Caco-2 (cell line): ENCODE measurements at places on chromosomes 2 and 18.

DNA sequence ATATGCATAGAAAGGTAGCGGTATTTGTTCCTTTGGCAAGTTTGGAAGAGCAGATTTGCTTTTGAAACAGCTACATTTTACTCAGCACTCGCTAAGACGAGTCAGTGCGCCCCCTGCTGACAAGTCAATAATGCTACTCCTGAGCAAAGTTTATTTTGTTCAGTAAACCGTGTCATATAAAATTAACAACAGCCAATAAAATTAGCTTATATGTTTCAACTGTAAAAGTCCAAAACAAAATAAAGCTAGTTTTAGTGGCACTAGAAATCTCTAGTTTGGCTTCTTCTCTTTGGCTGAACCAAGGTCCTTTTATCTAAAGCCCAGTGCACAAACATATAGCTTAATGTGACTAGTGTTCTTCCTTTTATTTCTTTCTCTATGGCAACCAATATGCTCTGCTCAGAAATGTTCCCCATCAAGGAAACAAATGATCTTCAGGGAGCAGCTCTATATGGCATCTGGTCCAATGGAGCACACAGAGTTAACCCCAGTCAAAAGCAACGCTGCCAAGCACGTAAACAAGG lies 4.2 kb upstream of the POU3F3 start:
- DNase-seq, result no peak

DNA sequence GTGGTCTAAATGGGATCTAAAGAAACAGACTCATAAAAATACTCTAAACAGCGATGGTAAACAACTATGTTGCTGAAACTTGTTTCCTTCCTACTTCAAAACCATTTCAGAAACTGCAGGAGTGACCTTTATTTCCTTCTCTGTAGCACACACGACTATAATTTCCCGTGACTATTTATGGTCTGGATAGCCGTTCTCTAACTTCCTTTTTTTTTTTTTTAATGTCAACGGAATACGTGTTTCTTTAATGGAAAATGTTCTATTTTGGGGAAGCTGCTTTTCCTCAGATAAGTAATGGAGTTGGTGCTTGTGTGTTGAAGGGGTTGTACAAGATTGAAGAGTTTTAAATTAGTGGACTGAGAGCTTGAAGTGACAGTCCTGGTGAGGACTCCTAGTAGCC lies 224.1 kb downstream of the PHLPP1 start:
- DNase-seq, result no peak

DNA sequence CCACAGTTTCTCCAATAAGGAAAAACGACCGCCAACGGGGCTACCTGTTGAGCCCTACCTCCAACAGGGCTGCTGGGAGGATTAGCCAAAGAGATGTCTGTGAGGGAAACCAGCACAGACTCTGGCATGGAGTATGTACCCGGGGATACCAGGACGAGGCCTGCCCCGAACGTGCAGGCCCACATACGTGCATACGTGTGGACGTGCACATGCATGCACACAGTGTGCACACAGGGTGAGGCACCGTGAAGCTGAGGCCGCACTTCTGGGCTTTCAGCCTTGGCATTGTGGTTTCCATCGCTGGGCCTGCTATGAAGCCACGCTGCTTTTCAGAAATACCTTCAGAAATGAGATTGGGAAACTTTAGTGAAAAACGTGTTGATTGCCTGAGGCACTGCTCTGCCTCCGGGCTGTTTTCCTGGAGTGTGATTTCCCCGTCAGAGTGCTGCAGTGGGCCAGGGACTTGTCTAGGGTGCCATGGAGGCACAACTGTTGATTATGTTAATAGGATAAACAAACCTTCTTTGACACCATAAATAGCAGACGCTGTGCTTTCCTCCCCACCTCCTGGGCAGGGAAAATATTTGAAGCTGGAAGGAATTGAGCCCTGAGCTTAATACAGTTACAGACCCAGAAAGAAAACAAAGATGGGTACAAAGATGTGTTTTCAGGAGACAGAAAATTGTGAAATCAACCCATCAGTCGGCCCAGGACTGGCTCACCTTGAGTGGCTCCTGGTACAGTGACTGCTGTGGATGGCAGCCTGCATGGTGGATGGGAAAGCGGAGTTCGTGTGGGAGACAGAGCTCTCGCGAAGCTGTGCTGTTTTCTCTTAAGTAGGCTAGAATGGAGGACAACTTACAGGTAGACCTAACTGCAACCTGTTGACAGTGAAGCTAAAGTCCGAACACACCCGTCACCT lies 182.3 kb downstream of the FAM210A start:
- DNase-seq, result no peak

DNA sequence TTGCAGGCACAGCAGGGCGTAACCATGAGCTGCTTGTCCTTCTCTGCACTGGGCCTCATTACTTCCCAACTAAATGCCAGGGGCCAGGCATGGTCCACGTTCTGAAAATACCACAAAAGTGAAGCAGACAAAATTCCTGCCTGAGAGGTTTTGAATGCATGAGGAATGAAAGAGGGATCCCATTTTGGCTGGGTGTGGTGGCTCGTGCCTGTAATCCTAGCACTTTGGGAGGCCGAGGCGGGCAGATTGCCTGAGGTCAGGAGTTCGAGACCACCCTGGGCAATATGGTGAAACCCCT lies 139.5 kb downstream of the MBP start:
- DNase-seq, result no peak

DNA sequence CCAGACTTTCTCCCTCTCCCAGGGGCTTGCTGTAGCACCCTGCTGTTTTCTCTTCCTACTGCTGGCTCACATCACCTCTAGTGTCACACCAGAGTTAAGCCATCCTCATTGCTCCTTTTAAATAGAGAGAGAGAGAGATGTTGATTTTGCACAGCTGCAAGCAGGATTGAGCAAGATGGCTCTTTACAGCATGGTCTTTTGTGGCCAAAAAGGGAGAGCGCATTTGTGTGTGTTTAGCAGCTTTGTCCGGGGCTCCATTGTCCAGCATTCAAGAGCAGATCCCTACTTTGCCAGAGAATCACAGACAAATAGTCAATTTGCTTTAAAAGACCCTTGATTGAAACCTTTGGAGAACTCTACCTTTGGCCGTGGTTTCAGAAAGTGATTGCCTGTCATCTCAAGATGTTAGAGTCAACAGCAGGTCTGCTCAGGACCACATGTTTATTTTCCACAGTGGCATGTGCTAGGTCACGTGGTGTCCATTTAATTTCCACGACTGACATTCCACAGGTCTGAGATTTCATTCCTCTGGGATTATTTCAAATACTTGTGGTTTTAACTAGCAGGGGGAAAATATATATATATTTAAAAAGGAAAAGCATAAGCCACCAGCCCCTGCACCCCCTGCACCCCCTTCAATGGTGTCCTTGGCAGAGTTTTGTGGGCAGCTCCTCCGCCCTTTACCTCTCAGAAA lies 359.9 kb upstream of the SLC14A2 start:
- DNase-seq, result no peak

- DNase-seq, result peak; percentile 22
These were observed 300.1 kb upstream of the TRIB2 start for GRCh38 chr2:12416600-12416999.
